Activated effector memory CD4-positive, alpha-beta T cell treated with anti-CD3 and anti-CD28 coated beads, Interleukin-2, amount 50 U/mL, for 16 hours (primary cell): ENCODE measurements at places on chromosomes 7 and 10.
A peak's percentile ranks its signal among the peaks of the same experiment; 100 is the strongest.

DNA sequence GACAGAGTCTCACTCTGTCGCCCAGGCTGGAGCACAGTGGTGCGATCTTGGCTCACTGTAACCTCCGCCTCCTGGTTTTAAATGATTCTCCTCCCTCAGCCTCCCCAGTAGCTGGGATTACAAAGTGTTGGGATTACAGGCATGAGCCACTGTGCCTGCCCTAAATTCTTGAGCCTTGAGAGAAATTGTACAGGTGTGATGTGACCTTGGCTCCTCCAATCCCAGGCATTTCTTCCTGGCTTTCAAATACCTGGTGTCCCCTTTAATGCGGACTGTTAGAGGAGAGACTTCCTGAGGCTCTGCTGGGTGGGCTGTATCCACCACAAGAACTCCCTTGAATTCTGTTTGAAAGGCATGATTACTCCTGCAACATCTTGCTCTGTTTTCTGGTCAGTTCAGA lies 15.0 kb downstream of the MORN4 start:
- DNase-seq, result no peak

DNA sequence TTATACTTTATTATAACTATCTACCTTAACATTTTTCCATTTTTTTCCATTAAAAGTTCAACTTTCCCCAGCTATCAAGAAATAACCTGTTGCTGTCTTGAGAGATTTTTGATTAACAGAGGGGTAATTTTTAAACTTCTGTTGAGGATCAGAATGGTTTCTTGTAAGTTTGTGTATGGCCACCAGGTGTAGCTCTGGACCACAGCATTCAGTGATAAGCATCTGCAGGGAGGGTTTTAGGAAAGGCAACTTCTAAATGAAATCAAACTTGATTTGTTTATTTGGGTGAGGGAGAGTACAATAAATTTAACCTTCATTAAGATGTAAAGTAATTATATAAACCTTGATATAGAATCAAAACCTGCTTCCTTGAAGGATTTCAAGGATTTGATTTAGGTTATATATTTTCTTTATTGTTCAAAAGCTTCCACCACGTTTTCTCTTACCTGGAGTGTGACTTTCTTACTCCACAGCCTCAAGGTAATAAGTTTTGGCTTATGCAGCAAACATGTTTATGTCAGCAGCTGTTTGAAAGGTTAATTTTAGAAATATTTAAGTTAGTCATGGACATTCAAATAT lies 153.3 kb downstream of the STK31 start:
- DNase-seq, result no peak

DNA sequence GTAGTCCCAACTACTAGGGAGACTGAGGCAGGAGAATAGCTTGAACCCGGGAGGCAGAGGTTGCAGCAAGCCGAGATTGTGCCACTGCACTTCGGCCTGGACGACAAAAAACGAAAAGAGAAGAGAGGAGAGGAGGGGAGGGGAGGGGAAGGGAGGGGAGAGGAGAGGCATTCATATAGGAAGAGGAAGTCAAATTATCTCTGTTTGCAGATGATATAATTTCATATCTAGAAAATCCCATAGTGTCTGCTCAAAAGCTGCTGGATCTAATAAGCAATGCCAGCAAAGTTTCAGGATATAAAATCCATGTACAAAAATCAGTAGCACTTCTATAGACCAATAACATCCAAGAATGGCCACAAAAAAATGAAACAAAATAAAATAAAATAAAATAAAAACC lies 120.3 kb downstream of the LMBR1 start:
- no peak for DNase-seq

GRCh38 chr7:82289152-82289535 lies 154.4 kb downstream of the CACNA2D1 start:
- no peak for DNase-seq

DNA sequence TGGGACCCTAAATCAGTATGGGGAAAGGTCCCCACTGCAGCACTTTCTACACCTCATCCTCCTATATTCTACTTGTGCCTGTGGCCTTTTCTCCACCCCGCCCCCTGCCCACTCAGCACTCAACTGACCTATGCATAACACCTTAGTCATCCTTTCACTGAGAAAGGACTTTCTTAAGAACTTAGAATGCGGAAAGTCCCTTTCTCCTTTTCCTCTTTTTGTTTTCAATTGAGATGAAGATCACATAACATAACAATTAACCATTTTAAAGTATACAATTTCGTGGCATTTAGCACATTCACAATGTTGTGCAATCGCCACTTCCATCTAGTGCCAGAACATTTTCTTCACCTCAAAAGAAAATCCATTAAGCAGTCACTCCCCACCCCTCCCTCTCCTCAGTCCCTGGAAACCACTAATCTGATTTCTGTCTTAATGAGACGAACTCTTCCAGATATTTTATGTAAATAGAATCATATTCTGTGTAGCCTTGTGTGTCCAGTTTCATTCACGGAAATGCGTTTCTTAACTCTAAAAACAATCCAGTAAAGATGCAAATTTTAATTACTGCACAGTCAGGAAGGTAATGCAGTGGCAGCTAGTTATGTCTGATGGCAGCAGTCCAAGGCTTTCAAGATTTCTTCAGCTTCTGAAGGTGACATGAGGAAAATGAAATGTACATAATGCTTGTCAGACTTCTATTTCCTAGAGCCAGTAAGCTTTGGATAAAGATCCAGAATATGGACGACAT lies 41.7 kb downstream of the FAS start:
- DNase-seq, result peak; percentile 86

DNA sequence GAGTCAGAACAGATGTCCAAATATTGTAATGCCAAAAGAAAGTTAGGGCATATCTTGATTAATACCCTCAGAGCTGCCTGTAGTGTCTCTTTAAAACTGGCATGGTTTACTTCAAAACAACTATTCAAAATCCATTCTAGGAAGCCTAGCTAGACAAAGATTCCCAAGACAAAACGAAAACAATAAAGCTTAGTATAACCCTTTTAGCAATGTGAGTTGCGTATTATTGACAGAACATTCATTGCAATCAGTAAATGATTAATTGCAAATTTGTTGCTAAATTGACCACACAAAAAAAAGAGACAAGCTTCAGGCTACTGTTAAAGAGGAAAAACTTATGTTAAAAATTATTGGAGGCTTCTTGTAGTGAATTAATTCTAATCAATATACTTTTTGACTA lies 406.9 kb downstream of the DGKB start:
- no peak for DNase-seq

GRCh38 chr10:86194684-86195083 lies 171.9 kb downstream of the GRID1 start:
- DNase-seq, result no peak
